Fibroblast of skin of right quadriceps (primary cell): ENCODE measurements at places on chromosomes 16 and 17.

- no peak for DNase-seq
These were observed 234.0 kb downstream of the CNTNAP4 start for GRCh38 chr16:76511203-76511602.

DNA sequence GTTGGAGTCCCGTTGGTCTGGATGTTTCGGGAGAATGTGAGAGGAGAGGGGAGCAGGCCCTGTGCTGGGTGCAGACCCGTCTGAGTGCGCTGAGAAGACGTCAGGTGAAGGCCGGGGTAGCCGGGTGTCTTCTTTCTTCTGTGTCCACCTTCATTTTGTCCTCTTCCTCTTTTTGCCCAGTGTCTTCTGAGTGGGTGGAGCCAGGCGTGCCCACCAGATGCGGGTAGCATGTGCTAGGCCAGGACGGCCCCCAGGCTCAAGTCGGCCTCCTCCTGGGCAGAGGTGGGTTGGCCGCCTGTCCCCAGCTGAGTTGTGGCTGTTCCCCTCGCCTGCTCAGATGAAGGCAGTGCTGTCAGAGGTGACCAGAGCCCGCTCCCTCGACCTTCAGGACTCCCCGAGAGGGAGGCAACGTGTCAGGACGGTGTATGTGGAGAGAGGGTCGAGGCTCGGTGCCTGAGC lies 3.5 kb downstream of the METRNL start:
- DNase-seq, result no peak

- no peak for DNase-seq
These were observed 6.2 kb downstream of the GSE1 start for GRCh38 chr16:85619101-85619891.

DNA sequence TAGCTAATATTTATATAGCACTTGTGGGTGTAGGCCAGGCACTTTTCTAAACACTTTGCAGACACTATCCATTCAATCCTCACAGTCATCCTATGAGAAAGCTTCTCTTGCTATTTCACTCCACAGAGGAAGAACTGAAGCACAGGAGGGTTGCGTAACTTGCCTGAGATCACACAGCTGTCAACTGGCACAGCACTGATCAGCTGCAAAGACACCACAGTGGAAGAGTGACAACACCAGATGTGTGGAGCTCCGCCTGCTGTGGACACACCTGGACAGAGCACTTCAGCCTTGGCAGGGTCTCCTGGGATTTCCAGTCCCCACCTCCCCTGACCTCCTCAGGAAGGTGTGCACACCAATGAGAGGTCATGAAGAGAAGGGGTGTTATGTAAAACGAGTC lies 13.3 kb upstream of the CNEP1R1 start:
- no peak for DNase-seq

GRCh38 chr16:13348416-13348815 lies 447.0 kb downstream of the SHISA9 start:
- DNase-seq, result no peak

DNA sequence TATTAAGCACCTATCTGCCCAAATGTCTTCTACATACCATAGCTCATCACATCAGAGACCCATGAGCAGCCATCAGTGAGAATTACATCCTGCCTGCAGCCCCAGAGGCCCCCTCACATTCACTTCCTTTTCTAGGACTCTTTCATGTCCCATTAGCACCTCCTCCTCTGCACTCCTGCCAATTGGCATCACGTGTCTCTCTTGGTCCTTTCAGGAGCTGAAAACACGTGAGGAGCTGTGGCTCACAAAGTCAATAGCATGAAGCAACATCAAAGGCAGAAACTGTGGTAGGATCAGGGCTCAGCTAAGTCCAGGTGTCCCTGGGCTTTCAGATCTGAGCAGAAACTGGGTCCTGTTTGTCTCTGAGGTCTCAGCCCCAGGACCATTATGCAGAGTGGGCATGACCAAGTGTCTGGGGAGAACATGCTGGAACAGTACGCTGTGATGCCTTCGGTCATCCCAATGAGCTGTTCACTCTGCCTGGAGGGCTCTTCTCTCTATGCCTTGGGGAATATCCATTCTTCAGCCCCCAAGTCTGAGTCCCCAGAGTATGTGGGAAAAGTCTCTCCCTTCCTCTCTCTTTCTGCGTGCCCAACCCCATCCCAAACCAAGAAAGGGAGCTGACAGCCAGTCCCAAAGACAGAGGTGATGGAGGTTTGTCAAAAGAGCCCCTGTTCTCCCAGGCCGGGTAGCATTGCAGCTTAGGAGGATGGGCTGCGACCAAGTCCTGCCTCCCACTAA lies 457.0 kb upstream of the CDH5 start:
- peak; percentile 15 for DNase-seq

DNA sequence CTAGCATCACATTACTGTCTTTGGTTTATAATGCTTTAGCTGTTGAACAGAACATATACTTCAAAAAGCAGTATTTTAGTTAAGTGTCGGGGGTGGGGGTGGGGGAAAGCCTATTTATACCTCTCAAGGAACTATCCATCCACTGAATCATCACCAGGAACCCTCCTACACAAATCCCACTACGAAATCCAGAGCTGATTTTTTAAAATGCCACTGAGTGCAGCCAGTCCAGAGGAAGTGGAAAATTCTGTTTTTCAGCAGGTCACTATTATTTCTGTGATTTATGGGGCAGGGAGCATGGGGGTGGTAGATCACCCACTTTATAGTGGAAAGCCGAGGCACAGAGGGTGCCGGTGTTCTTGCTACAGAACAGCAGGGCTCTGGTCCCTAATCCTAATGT lies 284.1 kb downstream of the SOX9 start:
- peak; percentile 90 for DNase-seq

DNA sequence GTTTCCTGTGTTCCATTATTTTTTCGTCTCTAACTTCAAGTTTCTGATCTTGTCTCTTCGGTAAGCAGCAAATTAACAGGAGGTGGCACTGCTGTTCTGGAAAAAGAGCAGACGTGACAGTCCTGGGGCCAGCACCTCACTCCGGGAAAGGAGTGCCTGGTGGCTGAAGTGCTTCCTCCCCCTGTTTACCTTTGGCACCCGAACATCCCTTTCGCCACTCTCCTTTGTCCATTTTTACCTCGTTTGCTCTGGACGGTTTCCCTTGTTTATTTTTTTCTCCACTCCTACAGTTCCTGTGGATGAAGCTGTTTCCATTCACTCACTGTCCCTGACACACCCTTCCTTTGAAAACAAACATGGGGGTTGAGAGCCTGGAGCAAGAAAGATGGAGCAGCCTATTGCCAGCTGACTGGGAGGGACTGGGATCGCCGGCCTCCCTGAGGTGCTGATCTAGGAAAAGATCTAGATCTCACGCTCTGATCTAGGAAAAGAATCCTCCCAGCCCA lies 12.6 kb downstream of the SAP30BP start:
- no peak for DNase-seq

DNA sequence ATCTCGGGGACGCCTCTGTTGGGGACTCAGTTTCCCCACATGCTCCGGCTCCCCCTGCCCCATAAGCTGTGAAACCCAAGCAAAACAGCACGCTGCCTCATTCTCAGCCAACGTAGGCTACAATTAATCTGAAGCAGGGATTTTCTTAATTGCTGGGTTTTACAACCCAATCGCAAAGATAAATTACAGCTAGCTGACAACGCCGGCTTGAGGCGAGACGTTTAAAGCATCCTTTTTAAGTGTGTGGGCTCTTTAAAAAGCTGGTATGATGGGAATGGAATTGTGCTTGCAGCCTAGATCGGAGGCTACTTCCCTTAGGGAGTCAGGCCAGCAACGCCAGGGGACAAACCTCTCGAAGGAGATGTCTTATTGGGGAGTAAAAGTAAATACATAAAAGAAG lies 185.3 kb downstream of the ZNF423 start:
- no peak for DNase-seq

DNA sequence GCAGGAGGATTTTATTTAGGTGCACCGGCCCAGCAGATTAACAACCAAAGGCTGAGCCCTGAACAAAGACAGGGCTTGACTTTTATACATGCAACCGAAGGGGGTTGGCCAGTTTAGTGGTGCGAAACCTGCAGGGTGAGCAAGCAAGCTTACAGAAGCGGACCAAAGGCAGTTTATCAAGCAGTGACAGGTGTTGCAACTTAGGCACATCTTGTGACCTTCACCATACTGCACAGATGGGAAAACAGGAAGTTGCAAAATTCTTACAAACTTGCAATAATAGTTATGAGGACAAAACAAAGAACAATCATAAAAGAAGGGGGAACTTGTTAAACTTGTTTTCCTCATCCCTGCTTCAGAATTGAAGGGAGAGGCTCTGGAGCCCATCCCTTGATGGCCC lies 1265.1 kb downstream of the CDH8 start:
- no peak for DNase-seq

- DNase-seq, result no peak
These were observed 50.2 kb downstream of the TBC1D16 start for GRCh38 chr17:79985361-79985942.

DNA sequence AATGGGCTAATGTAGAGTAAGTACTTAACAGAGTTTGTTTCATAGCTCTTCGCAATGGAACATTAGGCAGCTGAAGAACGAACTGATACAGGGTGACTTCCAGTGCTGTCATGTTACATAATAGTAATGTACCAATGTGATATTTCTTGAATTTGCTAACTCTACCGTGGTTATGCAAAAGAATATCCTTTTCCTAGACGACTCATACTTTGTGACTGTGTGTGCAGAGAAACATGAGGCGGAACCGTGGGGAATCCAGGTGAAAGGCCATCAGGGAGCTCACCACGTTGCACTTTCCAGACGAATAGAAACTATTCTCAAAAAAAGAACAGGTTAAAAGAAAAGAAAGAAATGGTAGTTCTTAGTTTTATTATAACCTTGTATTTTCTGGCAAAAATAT lies 13.2 kb downstream of the NOB1 start:
- peak; percentile 24 for DNase-seq

GRCh38 chr17:36643086-36643685 lies 41.8 kb downstream of the MRM1 start:
- DNase-seq, result no peak

- no peak for DNase-seq
These were observed 62.0 kb downstream of the RPH3AL start for GRCh38 chr17:290626-291025.

DNA sequence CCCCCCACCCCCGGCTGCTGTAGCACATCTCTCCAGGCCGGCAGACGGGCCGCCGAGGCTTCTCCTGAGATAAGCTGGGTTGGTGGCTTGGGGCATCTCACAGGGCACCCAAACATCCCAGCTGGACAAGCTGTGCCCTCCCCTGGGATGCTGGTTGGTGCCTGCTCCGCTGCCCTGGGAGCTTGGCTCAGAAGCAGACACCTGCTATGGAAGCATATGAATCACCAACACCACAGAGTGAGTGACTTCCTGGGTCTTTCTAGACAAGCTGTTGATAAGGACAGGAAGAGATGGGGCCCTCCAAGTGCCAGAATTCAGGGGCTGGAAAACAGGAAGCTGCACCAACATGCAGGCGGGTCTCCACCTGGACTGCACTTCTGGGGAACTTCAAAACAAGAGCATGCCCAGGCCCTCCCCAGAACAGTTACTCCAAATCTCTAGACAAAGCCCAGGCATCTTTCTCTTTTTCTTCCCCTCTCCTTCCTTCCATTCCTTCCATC lies 13.7 kb downstream of the C16orf95 start:
- DNase-seq, result no peak

DNA sequence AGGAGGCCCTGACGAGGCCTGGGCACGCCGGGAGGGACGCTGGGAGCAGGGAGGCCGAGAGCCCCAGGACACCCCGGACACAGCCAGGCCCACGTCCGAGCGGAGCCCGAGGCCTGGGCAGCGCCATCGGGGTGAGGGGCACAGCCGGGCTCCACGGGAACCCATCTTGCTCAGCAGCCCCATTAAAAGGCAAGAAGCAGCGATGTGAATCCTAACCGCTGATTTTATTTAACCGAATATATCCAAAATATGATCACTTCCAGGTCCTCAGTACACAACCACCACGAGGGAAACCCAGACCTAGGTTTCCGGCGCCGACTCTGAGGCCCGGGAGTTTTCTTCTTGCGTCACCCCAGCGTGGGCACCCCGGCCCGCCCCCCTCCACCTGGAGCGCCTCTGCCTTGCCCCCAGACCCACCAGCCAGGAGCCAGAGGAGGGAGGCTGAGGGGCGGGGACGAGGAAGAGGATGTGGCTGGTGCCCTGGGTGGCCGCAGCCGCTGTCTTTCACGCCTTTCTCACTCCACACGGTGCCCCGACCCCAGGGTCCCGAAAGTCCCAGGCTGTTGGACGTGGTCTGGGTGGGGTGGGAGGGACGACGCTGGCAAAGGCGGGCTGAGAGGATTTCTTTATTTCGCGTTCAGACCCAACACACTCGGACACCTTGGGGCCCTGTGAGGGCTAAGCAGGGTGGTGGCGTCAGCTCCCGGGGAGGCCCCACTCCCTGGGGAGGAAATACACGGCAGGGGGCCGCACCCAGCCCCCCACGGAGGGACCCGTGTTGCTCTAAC lies 568 bp upstream of the CCDC154 start:
- DNase-seq, result no peak

DNA sequence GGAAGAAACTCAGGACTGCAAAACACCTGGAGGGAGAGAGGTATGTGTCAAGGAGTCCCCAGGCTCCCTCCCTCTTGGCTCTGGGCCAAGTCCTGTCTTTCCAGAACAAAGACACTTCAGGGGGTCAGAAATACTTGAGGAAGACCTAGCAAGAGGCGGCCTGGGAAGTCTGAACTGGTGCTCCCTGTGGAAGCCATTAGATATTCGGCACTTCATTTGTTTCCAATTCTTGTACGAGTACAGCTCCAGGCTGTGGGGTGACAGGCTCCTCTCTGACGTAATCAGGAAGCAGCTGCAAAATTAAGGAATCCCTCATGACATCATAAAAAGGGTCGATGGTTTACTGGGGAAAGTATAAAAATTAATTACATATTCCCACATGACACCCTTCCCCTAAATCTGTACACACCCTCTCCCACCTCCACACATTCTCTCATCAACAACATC lies 108.7 kb downstream of the SMG6 start:
- DNase-seq, result no peak

GRCh38 chr16:14362774-14363371 lies 267.2 kb downstream of the PARN start:
- DNase-seq, result peak; percentile 81

DNA sequence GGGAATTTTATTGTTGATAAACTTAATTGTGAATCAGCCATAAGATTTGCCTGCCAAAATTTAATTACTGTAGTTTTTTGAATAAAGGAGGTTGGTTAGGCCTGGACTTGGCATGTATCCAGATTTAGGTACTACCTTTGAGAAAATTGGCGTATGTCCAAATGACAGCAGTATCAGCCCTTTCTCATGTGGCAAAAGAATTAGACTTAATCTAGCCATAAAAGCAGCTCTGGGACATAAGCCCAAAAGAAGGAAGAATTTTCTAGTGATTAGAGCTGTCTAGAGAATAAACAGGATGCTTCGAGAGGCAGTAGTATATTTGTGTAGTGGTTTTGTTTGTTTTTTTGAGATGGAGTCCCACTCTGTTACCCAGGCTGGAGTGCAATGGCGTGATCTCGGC lies 27.7 kb downstream of the PPM1E start:
- DNase-seq, result peak; percentile 3

GRCh38 chr16:102060-102855 lies 24.2 kb downstream of the MPG start:
- DNase-seq, result no peak
